Suprapubic skin (tissue), 4 donors: ENCODE measurements at places on chromosomes 3 and 15. TPM values are rescaled to one million over a fixed set of nuclear protein-coding genes. Genes with fewer than 3 reads are reported as not detected.

PTH1R gene
- total RNA-seq, result 3.9 TPM

DNA sequence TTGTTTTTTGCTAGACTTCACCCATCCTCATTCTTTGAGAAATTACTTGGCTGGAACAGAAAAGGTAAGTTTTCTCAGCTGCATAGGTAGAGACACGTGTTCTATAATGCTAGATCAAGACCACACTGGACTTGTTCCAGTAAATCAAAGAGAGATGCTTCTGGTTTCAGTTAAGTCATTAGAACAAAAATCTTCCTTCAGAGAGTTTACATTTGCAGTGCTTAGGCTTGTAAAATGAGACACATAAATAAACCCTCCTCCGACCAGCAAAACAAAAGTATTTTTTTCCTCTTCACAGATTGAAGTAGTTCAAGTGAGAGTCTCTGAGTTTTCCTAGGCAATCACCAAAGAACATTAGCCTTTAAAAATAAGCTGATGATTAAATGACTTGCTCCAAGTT, 87.3 kb upstream of the PROK2 start:
- H3K27ac ChIP-seq, result no peak overlapping the region
- peaks cover 5% of the 10 kb centered on the region for H3K4me1 ChIP-seq

DNA sequence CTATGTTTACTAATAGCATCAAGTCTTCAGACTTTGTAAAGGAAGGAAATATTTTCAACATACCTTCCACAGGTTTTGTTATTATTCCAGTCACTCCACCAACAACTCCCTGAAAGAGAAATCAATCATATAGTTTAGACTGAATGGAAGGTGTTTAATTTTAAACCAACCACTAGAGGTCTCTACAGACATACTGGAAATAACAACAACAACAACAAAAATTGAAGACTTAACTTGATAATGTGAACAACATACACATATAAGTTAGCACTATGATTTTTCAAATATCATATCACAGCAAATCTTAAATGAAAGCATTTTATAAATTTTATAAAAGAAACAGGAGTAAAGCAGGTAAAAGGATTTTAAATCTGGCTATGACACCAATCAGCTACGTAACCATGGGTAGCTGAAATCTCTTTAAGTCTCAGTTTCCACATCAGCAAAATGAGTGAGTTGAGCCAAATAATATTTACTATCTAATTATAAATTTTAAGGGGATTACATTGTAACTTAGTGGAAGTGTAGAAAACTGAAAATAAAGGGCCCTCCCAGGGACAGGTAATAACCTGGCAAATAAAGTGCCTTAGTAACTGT, 188.2 kb downstream of the VPS13C start:
- H3K4me1 ChIP-seq, result no peaks in the 10 kb centered on the region
- no peak overlapping the region for H3K27ac ChIP-seq
- H3K27me3 ChIP-seq, result no peaks in the 10 kb centered on the region
- H3K36me3 ChIP-seq, result peaks cover 30% of the 10 kb centered on the region
- no peak overlapping the region for H3K4me3 ChIP-seq

DNA sequence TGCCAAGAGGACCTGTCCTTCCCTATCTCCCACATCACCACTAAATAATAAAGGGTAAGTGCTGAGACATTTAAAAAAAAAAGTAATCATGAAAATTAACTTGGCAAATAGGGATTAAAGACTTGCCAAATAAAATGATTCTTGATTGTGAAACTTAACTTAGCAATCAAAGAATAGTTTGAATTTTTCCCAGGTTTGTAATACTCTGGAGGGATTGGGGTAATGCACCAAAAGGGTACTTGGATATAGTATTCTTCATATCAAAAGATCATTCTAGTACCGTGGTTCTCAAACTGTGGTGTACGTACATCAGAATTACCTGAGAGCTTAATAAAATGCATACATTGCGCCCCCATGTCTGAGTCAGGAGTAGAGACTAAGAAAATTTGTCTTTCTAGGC, 28.5 kb downstream of the CALML4 start:
- H3K4me3 ChIP-seq, result no peak overlapping the region
- H3K36me3 ChIP-seq, result peaks cover 54% of the 10 kb centered on the region
- H3K27ac ChIP-seq, result no peak overlapping the region
- no peak for DNase-seq

DNA sequence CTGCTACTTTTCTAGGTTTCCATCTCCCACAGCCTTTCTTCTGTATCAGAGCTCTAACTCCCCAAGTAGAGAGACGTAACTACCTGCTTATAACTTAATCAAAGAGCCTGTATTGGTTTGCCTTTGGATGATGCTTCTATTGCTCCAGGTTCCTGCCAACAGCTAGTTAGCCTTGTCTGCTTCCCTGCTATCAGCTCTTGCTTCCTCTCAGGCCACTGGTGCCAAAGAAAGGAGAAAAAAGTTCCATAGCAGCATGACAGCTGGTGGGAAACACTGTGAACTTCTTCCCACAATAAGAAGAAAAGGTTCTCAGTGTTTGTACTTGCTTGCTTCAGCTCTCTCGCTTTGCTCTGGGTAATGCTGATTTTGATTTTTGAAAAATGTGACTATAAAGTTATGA, 206.6 kb downstream of the GBE1 start:
- no peaks in the 10 kb centered on the region for H3K27me3 ChIP-seq
- no peak overlapping the region for H3K27ac ChIP-seq
- H3K4me3 ChIP-seq, result no peak overlapping the region

ROPN1B gene
- 18.6 TPM for total RNA-seq

- peaks cover 19% of the 10 kb centered on the region for H3K4me1 ChIP-seq
- H3K27ac ChIP-seq, result no peak overlapping the region
- peaks cover 10% of the 10 kb centered on the region for H3K36me3 ChIP-seq
- no peaks in the 10 kb centered on the region for H3K27me3 ChIP-seq
Measured at GRCh38 chr3:172630316-172630715, 80.6 kb downstream of the NCEH1 start.

GRCh38 chr15:64146041-64146440, 5.5 kb upstream of the SNX22 start:
- H3K36me3 ChIP-seq, result peaks cover 26% of the 10 kb centered on the region
- H3K27ac ChIP-seq, result no peak overlapping the region
- peaks cover under 1% of the 10 kb centered on the region for H3K4me1 ChIP-seq
- H3K27me3 ChIP-seq, result peaks cover under 1% of the 10 kb centered on the region
- H3K4me3 ChIP-seq, result no peak overlapping the region

DNA sequence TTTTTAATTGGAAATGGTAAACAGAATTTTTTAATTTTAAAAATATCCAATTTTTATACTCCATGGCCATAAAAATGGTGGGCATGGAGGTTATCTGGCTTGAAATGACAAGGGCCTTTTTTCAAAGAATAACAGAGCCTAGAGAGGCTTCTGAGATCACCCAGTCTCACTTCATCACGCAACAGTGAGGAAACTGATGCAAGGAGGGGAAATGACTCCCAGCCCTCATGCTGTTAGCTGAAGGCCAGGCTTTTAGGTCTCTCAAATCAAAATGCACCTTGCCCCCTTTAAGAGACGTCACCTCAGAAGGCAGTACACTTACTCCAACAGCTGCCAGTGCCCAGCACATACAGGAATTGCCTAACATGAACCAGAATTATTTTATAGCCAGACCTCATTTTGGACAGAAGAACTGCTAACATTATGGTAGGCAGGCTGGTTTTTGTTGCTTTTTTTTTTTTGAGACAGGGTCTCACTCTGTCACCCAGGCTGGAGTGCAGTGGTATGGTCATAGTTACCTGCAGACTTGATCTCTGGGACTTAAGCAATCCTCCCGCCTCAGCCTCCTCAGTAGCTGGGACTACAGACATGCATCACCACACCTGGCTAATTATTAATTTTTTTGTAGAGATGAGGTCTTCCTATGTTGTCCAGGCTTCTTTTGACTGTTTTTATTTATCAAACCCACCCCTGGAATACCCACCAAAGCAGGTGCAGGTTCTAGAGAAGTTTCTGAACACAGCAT, 9.1 kb downstream of the RAB43 start:
- peaks cover 5% of the 10 kb centered on the region for H3K4me1 ChIP-seq
- H3K36me3 ChIP-seq, result peaks cover 12% of the 10 kb centered on the region
- no peak overlapping the region for H3K4me3 ChIP-seq
- no peak for DNase-seq
- no peak overlapping the region for H3K27ac ChIP-seq
- H3K27me3 ChIP-seq, result no peaks in the 10 kb centered on the region

DNA sequence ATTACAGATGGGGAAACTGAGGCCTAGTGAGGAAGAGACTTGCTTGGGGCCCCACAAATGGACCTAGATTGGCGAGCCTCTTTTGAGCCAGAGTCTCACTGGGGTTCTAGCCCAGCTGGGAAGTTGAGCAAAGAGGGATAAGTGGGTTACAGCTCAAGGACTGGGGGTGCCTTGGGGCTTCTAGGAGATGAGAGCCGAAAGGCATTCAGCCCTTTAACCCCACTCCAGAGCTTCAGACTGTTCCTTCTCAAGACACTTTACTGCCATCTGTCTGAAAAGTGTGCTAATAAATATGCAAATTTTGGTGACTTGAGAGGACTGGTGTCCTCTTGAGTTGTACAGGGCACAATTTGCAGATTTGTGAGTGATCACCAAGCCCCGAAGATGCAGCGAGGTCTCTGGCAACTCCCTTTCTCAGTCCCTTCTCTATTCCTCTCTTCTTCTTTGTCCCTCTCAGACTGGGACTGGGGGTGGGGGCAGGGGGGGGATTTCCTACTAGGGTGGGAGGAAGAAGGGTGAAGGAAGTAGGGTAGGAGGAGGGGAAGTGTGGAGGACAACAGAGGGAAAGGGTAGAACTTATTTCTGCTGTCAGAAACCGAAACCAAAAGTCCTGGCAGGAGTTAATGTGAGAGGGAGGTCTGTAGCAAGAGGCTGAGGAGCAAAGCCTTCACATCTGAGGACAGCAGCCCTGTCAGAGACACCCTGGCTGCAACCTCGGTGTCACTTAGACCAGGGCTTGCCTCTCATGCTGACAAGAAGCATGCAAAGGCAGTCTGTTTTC, 16.2 kb upstream of the ANKDD1A start:
- H3K4me3 ChIP-seq, result peak overlapping the region; percentile 25
- H3K36me3 ChIP-seq, result no peaks in the 10 kb centered on the region
- peaks cover 63% of the 10 kb centered on the region for H3K4me1 ChIP-seq
- H3K27me3 ChIP-seq, result no peaks in the 10 kb centered on the region
- no peak for DNase-seq

RBM15B gene
- total RNA-seq, result 33.6 TPM

- peaks cover 94% of the 10 kb centered on the region for H3K27me3 ChIP-seq
- peaks cover 67% of the 10 kb centered on the region for H3K4me1 ChIP-seq
- no peaks in the 10 kb centered on the region for H3K36me3 ChIP-seq
- no peak overlapping the region for H3K4me3 ChIP-seq
- DNase-seq, result no peak
Measured at GRCh38 chr15:76337059-76337695, 604 bp downstream of the ISL2 start.

DNA sequence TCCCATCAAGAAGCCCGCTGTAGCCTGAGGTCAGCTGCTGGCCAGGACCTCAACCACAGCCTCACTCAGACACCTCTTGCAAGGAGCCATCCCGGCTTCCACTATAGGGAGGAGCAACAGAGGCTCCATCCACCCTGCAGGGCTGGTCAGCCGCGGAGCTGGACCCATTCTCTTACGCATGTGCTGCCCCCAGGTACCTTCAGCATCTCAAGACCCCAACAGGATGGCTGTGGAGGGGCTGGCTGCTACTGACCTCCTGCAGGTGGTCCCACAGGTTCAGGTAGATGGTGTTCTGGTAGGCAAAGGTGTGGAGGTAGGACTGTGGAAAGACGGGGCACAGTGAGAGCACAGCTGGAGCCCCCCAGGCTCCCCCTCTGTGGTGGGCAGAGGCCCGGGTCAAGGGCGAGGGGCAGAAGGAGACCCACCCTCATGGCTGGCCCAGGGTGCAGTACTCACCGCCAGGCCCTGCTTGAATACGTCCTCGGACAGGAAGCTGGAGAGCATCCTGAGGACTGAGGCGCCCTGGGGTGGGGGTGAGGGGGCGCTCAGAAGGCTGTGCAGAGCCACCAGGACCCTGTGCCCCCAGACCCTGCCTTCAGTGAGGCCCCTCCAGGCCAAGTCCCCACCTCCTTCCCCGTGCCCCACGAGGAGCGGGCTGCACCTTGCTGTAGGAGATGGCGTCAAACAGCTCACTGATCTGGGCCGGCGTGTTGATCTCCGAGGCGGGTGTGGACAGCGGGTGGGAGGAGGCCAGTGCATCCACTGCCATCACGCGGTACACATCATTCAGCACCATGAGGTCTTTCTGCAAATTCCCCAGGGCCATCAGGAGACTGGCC, 11.4 kb downstream of the ANPEP start:
- H3K27ac ChIP-seq, result no peak overlapping the region
- H3K4me1 ChIP-seq, result peaks cover 5% of the 10 kb centered on the region
- no peak overlapping the region for H3K4me3 ChIP-seq

DNA sequence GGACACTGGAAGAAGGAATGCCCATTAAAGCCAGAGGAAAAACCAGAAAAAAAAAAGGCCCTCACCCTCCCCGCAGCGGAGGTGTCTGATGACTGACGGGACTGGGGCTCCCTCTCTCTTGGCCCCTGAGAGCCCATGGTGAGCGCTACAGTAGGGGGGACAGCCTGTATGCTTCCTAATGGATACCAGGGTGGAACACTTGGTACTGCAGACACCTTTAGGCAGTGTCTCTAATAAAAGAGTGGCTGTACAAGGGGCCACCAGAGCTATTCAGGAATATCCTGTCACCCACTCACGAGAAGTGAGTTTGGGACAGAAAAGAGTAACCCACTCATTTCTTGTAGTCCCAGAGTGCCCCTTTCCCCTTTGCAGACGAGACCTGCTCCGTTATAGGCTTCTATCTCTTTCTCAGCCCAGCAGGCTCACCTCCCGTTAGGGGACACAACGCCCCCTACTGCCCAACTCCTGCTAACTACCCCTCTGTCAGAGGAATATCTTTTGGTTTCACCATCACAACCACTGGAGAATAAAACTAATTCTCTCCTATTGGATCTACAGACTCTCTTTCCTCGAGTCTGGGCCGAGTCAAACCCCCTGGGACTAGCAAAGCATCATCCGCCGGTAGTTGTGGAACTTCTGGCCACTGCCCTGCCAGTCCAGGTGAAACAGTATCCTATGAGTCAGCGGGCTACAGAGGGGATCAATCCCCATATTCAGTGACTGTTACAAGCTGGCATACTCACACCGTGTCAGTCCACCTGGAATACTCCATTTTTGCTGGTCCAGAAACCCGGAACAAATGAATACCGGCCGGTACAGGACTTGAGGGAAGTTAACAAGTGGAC, 40.8 kb downstream of the ZBTB11 start:
- H3K4me3 ChIP-seq, result no peak overlapping the region
- no peaks in the 10 kb centered on the region for H3K27me3 ChIP-seq
- no peaks in the 10 kb centered on the region for H3K36me3 ChIP-seq
- DNase-seq, result no peak
- no peak overlapping the region for H3K27ac ChIP-seq
- no peaks in the 10 kb centered on the region for H3K4me1 ChIP-seq

DNA sequence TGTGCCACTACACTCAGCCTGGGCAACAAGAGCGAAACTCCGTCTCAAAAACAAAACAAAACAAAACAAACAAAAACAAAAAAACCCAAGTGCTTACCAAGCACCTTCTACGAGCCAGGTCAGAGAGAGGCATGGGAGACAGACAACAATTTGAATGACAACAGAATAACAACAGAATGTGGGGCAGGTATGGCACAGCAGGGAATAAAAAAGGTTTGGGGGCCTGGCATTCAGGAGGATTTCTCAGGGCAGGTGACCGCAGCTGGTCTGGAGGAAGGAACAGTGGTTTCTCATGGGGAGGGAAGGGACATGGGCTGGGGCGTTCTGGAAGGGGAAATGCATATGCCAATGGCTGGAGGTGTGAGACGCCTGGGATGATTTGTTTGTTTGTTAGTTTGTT, 22.5 kb upstream of the PARL start:
- H3K4me3 ChIP-seq, result no peak overlapping the region
- no peaks in the 10 kb centered on the region for H3K27me3 ChIP-seq
- no peak overlapping the region for H3K27ac ChIP-seq
- H3K36me3 ChIP-seq, result no peaks in the 10 kb centered on the region
- no peaks in the 10 kb centered on the region for H3K4me1 ChIP-seq

RGMA gene
- 14.5 TPM for total RNA-seq
